Activated gamma-delta T cell treated with anti-CD3 and anti-CD28 coated beads, Interleukin-2, amount 50 U/mL, for 16 hours (primary cell): ENCODE measurements at places on chromosomes 2 and 18.

GRCh38 chr2:74843899-74844298 lies 10.0 kb downstream of the HK2 start:
- DNase-seq, result no peak

- no peak for DNase-seq
Observed at GRCh38 chr2:191358325-191359025, 113.3 kb downstream of the MYO1B start.

- DNase-seq, result no peak
Observed at GRCh38 chr2:69601179-69601612, 42.3 kb downstream of the AAK1 start.

GRCh38 chr18:6782861-6783260 lies 53.3 kb downstream of the ARHGAP28 start:
- DNase-seq, result no peak

- DNase-seq, result no peak
Observed at GRCh38 chr2:238518172-238518820, 91.6 kb downstream of the ASB1 start.

DNA sequence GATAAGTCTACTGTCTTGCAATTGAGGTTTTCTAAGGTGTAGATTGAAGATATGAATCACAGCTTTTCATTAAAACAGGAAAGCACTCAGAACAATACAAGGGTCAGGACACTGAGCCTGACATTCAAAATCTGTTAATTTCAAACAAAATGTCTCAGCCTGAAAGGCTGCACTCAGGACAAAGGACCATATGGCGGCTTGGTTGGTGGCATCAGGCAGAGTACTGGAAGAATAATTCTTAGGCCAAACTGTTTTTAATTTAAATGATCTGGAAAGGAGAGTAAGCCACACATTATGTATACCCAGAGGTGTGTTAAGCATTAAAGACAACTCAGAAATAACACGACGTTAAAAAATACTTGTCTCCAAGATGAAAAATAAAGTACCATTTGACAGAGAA lies 85.9 kb downstream of the SKA1 start:
- no peak for DNase-seq

- DNase-seq, result no peak
Observed at GRCh38 chr18:39761273-39761672, 2193.8 kb upstream of the PIK3C3 start.

DNA sequence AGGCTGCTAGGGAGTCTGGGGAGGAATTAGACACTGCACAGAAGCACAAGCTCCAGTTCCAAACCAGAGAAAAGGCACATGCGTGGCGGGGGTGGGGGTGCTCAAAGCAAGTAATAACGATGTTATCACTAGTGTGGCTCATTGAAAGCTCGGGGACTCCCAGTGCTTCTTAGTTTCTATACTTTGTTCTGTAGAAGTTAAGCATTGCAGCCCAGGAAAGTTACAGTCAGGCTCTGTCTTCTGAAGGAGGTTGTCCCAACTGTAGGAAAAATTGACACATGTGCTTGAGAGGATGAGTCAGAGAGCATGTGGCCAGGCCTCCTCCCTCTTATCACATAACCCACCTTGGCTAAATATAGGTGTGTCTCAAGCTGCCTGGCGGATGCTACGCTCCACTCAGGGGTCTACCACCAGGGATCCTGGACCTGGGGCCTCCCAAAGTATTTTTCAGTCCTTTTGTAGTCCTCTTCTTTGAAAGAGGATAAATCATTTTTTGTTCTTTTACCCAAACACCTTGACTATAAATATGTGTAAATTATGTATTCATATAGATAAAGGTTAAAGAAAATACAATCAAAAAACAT lies 3.8 kb downstream of the GALNT5 start:
- DNase-seq, result no peak

- no peak for DNase-seq
Observed at GRCh38 chr2:57809230-57809629, 237.4 kb upstream of the VRK2 start.

GRCh38 chr2:14433946-14434495 lies 198.5 kb upstream of the LRATD1 start:
- no peak for DNase-seq

DNA sequence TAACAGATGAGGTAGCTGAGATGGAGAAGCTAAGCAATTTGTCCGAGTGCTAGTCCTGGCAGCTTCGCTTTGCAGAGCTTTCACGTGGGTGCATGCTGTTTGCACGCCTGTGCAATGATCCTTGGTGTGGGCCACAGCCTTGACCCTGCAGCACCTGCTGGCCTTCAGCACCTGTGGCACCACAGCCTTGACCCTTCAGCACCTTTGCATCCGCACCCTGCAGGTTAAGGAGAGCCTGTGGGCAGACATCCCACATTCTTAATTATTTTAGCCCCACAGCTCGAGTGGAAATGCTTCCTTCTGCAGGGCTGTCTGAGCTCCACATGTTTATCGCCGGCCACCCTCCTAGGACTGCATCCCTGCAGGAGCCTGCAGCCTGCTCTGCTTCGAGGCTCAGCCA lies 19.3 kb downstream of the NCK2 start:
- no peak for DNase-seq

DNA sequence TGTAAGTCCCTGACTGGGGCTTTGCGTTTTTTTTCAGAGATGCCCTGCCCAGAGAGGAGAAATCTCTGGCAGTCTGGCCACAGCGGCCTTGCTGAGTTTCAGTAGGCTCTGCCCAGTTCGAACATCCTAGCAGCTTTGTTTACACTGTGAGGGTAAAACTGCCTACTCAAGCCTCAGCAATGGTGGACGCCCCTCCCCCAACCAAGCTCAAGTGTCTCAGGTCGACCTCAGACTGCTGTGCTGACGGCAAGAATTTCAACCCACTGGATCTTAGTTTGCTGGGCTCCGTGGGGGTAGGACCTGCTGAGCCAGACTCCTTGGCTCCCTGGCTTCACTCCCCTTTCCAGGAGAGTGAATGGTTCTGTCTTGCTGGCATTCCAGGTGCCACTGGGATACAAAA lies 31.7 kb downstream of the L3MBTL4 start:
- no peak for DNase-seq

- DNase-seq, result no peak
Observed at GRCh38 chr2:84716564-84716963, 164.3 kb downstream of the TRABD2A start.

- DNase-seq, result no peak
Observed at GRCh38 chr2:98376996-98377395, 30.7 kb downstream of the CNGA3 start.

- no peak for DNase-seq
Observed at GRCh38 chr2:44515416-44515815, 153.7 kb downstream of the CAMKMT start.

- DNase-seq, result no peak
Observed at GRCh38 chr2:204881655-204882054, 336.4 kb downstream of the PARD3B start.

DNA sequence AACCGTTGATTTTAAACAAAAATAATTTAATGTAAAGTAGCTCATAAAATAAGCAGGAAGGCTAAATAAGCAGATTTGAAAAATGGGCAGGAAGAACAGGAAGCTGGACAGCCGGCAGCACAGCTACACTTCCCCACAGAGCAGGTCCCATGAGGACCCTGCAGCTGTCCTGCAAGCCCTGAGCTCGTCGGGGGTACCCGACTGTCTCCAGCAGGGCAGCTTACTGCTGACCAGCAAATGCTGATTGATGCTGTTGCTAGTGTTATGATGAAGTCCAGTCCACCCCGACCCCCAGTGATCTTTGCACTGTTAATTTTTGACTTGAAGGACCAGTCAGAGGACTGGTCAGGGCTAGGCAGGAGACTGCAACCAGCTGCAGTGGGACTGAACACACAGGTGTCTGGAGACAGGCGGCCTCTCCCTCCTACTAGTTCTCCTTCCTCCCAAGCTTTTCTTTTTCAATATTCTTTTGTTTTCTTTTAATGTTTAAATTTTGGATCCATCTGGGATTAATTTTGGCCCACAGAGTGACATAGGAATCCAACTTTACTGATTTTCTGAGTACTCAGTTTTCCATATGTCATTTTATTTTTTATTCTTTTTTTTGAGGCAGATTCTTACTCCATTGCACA lies 27.7 kb downstream of the POLE4 start:
- DNase-seq, result no peak

DNA sequence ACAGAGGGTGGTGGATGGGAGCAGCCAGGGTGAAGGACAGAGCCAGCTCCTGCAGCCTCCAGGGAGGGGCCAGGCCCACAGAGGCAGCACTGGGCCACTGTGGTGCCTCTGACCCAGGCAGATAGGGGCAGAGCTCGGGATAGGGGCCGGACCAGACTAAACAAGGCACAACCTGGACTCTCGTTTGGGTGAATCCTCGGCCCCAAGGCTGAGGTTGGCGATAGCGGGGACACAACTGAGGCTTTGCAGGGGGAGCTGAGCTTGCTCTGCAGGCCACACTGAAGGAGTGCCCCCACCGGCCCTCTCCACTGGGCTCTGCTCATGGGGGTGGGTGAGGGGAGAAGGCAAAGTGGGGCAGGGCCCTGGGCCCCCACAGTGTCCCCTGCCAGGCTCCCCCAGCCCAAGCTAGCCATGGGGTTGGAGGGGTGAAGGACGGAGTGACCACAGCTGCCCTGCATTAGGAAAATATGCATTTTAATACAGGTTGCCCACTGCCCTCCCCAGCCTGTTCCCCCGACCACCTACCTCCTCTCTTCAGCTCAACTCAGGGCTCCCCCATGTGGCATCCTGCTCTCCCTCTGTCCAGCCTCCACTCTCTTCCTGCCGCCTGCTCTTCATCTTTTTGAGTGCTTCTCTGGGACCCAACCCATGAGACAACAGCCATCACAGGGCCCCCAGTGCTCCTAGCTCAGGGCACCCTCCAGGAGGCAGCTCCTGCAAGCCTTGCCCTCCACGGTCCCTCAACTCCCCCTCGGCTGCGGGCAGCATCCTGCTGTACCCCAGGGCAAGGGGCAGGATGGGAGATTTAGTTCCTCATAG lies 152.8 kb downstream of the INHBB start:
- DNase-seq, result no peak

GRCh38 chr18:44195394-44196140 lies 485.1 kb upstream of the SETBP1 start:
- DNase-seq, result no peak

DNA sequence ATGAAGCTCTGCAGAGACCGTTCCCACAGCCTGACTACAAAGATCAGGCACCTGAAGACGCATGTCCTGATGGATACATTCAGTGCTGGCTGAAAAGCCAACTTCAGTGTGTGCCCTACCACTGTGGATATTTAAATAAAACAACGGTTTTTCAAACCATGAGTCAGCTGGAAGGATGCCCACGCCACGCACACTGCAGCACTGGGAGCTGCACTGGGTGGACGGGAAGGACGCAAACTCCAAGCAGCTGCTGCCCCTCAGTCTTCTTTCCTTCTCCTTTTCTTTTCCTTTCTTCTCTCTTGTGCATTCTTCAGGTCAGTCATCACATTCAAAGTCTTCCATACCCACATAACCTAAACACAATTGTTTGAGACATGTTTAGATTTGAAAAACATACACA lies 7.9 kb downstream of the TMEM18 start:
- DNase-seq, result no peak

- DNase-seq, result no peak
Observed at GRCh38 chr2:159094173-159094737, 125.8 kb downstream of the TANC1 start.

GRCh38 chr2:158546412-158547144 lies 89.8 kb downstream of the PKP4 start:
- no peak for DNase-seq
